ENCODE measurements at places on chromosomes 6 and 20.

DNA sequence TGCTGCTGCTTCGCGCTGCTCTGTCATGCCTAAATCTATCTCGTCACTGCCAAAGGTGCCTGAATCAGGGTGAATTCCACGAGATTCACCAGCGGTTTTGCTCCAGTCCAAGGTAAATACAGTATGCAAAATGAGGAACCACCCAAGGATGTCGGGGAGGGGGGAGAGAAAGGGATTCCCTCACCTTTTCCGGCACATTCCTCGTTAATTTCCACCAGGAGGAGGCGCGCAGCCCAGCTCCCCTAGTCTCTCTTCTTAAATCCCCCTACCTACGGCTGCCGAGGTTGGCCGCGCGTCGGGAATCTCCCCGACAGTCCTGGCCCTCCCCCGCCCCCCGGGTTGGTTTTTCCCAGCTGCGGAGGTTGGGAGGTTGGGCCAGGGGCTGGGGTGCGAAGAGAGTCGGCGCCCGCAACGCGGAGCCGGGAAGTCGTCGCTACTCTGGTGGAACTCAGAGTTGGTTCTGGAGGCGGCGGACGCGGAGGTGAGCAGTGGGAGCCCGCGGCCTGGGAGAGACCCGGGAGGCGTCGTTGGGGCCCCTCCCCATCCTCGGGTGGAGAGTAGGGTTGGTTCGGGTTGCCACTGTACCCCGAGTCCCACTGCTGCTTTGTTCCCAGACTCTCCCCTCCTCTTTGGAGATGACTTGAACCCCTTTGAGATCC is at the start of gene TPBG:
Gene TPBG (plus strand): TSS at position 390 of the 659 bp plus-strand sequence. CDS start 1,145 bp downstream, outside the sequence.
- no peak for DNase-seq

- DNase-seq, result no peak
These were observed 103.0 kb downstream of the ADTRP start for GRCh38 chr6:11675601-11676000.

- DNase-seq, result no peak
These were observed 22.3 kb upstream of the PXDC1 start for GRCh38 chr6:3773678-3774298.

DNA sequence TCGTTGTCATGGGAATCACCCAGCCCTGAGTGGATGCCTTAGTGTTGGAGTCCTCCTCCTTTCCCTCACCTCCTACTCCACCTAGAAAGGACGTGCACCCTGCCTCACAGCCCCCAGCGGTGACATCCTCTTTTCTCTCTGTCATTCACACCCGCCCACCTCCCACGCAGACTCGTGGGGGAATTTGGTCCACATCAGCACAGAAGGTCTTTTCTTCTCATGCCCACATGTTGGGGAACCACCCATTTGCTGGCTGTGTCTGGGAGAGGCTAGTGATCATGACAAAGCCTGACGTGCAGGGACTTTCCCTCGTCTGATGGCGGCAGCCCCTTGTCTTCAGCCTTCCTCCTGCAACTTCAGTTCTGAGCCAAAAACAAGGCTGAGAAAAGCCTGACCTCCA is 96.0 kb upstream of the CNKSR3 start:
- DNase-seq, result peak; percentile 63

GRCh38 chr6:20033697-20034407 is 178.4 kb downstream of the MBOAT1 start:
- no peak for DNase-seq

DNA sequence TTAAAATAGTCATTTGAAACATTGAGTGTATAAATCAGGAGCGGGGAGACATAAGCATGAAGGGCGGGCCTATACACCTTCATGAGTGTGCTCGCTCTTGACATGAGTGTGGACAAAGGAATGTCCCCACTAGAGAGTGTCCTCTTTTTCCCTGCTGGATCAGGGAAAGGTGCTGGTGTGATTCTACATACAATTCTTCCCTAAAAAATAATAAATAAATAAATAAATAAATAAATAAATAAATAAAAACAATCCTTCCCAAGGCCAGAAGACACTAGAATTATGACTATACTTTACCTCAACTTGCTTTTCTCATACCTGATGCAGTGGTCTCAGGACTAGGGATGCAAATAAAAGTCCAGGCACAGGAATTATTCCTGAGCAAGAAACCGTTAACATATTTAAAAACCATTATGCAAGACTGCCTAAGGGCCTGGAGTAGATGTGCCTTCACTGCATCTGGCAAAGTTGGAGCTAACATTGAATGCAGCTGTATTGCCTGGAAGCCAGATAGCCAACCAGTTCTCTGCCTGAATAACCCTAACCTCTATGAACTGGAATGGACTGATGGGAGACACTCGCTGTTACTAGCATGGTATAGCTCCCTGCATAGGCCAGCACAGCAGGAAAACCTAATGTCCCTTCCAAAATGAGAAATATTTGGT is 37.5 kb upstream of the MICB start:
- no peak for DNase-seq

DNA sequence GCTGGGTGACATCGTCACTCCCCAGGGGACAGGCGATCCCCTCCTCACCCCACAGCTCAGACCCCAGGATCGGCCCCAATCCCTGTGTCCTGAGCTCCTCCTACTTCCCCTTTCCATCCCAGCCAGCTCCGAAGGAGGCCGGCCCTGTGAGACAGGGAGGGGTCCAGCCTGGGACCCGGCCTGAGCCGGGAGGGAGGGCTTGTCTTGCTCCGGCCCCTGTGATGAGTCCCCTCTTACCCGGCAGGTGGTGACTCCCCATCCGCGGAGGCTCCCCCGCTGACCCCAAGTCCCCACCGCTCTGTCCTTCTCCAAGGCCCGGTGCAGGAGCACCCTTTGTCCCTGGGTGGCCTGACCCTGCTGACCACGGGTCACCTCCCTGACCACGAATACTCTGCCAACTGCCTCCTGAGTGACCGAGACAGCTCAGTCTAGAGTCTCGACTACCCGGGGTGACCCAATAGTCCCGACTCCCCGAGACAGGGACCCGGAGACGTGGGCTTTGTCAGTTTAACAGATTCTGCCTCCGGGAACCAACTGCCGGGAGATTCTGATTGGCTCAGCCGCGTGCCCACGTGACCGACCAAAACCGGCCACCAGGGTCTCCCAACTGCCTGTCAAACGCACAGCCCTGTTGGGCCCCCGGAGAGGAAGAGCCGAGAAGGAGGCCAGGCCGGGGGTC is 187.4 kb upstream of the PROKR2 start:
- DNase-seq, result no peak

DNA sequence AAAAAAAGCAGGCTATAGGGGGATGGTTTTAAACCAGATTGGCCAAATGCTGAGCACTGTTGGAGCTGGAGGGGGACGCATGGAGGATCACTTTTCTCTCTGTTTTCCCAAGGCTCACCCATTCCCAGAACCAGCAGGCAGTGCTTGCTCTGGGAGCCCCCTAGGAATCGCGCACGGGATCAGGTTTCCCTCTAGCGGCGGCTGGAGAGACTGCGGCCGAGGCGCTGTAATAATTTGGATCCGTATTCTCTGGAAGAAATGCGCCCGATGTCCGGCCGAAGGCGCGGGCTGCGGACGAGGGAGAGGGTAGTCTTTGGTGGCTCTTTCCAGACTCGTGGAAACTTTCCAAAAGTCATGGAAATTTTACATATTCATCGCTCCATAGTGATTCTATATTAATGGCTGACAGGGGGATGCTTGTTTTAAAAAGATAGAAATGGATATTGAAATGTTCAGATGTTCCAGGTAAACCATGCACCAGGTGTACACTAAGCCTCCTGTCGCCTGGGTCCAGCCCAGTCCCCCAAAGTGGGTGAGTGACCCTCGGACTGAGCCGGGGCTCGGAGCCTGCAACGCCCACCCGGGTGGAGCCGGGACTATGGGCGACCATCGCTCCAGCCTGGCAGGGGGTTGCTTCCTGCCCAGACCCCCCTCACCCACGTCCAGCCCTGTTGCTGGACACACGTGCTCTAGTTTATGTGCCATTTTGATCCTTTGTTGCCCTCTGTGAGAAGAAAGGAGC is 78.7 kb upstream of the PHACTR3 start:
- no peak for DNase-seq

Data from CD4-positive, alpha-beta T cell treated with Interferon gamma for 1 hour (primary cell).